ENCODE measurements at places on chromosomes 1 and 21.

DNA sequence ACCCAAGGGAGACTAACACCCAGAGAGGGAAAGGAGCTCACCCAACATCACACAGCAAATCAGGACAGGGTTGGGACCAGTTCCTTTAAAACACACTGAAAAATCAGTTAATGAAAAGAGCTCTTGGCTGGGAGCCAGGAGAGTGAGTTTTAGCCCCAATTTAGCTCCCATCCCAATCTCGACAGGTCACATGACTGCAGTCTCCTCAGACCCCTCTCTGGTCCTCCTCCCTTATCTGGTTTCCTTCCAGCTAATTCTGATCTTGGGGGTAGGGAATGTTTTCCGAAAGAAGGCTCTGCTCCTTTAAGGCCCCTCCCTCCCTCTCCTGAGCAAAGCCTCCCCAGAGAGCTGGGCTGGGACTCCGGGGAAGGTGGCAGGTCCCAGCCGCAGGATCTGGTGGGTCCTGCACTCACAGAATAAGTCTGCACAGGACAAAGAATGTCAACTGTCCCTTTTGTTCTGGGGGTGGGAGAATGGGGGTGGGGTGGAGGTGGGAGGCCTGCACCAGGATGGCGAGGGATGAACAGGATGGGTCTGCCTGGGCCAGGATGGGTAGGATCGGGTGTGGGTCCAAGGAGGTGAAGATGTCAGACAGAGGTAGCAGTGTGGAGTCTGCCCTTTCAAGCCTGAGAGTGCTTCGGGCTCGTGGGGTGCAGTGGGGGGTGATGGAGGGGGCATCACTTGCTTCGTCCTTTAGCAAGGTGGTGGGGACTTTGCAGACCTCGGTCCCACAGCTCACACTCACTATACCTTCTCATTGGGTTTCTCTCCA lies 57.3 kb upstream of the SSBP3 start:
- DNase-seq: no peak

DNA sequence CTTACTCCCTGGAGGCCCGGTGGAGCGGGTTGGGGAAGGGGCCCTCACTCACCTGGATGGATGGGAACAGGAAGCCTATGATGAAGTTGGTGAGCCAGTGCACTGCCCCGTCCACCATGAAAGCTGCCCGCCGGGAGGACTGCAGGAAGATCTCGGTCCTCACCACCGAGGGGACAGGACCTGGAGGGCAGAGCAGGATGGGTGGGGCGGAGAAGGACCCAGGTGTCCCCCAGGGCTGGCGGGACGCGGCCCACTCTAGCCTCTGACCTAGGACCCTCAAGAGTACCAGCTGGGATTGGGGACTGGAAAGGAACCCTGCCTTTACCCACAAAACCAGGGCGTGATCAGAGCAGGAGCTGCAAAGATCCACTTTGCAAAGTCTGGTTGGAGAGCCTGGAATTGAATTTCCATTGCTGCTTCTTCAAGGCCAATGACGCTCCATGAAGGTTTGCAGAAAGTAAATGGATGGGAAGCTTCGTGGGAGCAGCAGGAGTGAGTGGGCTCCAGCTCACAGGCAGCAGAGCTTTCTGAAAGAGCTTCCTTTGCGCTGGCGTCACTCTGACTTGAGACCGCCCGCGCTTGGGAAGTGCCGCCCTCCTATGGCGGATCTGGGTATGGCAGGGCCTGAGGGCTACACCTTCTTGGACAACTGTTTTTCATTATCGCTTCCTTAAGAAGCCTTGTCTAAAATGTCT lies 21.4 kb downstream of the SLC2A7 start:
- DNase-seq: peak; percentile 76

GRCh38 chr1:109887884-109888283 lies 22.8 kb upstream of the CSF1 start:
- no peak for DNase-seq

- no peak for DNase-seq
Observed at GRCh38 chr1:4653328-4653660, 1.1 kb upstream of the AJAP1 start.

GRCh38 chr1:241308471-241308870 lies 48.5 kb downstream of the RGS7 start:
- DNase-seq: no peak

DNA sequence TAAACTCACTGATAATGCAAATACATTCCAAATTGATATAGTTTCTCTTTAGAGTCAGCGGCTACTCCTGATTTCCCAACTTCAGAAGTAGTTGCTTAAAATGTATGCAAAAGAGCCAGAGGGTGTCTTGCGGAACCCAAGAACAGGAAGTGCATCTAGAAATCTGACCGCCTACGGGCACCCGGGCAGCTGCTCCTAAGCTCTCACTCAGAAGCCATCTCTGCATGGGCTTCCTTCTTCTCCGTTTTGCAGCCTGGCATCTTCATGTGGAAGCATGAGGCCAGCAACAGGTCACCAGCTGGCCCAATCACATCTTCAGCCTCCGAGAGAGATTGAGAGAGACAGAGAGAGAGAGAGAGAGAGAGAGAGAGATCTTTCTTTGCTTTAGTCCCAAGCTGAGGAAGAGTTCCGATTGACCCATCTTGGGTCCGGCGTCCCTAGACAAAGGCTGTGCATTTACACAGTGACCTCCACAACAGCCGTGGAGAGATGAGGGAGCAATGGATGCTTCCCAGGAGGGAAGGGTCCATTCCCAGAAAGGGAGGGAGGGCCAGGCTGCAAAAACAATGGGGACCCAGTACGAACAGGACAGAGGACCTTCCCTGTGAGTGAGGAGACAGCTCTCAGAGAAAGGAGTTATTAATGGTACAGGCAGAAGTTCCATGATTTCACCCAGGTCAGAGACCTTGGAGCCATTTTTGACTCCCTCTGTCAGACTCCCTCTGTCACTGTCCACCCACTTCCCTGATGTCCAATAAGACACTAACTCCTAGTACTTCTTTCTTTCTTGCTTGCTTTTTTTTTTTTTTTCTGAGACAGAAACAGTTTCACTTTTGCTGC lies 28.2 kb upstream of the SLC30A1 start:
- peak; percentile 19 for DNase-seq

GRCh38 chr1:240833075-240833474 lies 221.1 kb upstream of the GREM2 start:
- DNase-seq: no peak

GRCh38 chr1:32485554-32486255 lies 20.8 kb downstream of the ZBTB8B start:
- DNase-seq: no peak

GRCh38 chr1:13929313-13929712 lies 229.3 kb downstream of the PRDM2 start:
- DNase-seq: no peak

GRCh38 chr1:152451254-152451653 lies 37.2 kb upstream of the CRNN start:
- no peak for DNase-seq

GRCh38 chr1:25529518-25530185 lies 13.8 kb upstream of the LDLRAP1 start:
- DNase-seq: no peak

- DNase-seq: no peak
Observed at GRCh38 chr21:45017039-45017960, 57.1 kb upstream of the ADARB1 start.

DNA sequence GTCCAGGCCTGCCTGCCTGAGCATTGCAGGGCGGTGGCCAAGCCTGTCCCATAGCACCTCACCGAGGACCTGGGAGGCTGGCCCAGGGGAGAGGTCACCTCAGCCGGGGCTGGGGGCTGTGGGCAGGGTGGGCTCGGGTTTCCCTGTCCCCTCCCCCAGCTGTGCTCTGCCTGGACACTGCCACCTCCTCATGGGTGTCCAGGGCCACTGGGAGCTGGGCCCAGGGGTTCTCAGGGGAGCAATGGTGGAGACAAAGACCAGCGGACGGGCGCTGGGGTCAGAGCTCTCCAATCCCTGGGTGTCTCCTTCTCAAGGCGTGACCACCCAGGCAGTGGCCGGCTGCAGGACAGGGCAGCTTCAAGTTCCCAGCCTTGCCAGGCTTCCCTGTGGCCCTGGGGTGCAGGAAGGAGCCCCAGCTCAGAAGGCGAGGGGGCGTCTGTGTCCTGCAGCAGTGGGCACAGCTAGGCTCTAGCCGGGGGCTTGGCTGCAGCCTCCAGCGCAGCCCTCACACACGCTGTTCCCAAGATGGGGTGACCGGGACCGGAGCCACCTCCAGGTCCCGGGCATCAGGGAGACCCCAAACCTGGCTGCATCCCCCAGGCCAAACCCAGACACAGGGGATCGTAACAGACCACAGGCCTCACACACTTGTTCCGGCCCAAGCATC lies 29.0 kb downstream of the TP73 start:
- no peak for DNase-seq

DNA sequence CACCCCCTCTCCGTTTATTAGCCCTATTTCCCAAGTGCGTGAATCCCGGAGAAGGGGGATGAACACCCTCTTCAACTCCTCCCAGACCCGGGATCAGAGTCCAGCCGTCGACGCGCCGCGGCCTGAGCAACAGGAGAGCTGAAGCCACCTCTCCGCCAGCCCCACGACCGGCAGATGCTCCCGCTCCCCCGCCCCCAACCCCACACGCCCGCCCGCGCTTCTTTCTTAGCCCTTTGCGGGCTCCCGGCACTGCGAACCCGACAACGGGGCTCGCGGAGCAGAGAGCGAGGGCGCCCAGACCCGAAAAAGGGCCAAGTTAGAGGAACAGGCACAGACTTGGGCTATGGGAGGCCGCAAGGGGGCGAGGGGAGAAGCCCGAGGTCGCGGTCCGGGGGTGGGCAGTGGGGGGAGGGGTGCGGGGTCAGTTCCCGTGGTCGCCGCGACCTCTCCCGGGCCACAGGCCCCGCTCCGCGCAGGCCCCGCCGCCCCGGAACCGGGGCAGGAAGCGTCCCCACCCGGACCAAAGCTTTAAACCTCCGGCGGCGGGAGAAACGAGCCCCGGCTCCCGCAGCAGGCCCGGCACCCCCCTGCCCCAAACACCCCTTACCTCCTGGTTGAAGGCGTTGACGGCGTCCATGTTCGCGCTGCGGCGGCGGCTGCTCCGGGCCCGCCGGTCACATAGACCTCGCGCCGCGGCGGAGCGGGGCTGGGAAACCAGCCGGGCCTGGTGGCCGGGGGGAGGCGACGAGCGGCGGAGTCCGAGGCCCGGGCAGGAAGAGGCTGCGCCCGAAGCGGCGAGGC lies 662 bp downstream of the SCAF4 start:
- DNase-seq: peak; percentile 58

DNA sequence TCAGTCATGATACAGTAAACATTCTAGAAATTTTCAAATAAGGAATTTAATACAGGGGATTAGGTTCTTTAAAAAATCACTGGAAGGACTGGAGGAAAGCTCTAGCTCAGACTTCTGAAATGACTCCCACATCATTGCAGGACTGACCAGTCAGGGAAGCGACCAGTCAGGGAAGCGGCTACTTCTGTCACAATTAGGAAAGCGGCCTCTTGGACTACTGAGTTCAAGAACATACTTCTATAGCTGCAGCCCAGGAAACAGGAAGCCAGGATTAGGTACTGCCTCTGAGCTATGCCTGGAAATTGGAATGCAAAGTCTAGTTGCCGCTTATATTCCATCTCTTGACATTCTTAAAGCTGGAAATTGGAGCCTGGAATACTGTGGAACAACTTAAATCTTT lies 45.5 kb downstream of the USP25 start:
- no peak for DNase-seq

- no peak for DNase-seq
Observed at GRCh38 chr1:119052267-119052666, 64.1 kb upstream of the TBX15 start.

DNA sequence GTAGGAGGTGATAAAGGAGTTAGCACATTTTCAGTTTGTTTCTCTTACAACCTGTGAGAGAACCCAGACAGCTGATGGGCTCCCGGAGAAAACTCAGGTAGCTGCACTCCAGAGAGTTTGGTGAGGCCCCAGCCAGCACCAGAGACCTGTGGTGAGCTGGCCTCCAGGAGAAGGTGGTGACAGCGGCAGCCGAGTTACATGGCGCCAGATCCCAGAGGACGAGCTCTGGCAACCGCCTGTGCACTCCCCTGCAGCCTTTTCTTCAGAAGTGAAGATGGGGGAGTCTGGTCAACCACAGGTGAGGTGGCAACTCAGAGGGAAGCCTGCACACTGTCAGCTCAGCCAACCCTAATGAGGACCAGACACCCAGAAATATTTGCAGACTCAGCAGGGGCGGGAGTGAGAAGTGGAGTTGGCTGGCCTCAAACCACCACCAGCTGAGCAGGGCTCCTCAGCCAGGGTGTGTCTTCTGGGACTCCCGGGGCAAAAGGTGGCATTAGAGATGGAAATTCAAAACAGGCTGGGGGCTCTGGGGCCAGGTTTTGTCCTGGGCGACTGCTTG lies 209.7 kb downstream of the SETD4 start:
- no peak for DNase-seq

- DNase-seq: no peak
Observed at GRCh38 chr1:2372551-2373490, 18.5 kb downstream of the MORN1 start.

- no peak for DNase-seq
Observed at GRCh38 chr21:21463456-21463855, 465.2 kb downstream of the NCAM2 start.

- DNase-seq: no peak
Observed at GRCh38 chr1:238664139-238664538, 722.2 kb upstream of the CHRM3 start.

GRCh38 chr1:60703155-60703554 lies 379.2 kb upstream of the NFIA start:
- DNase-seq: no peak

DNA sequence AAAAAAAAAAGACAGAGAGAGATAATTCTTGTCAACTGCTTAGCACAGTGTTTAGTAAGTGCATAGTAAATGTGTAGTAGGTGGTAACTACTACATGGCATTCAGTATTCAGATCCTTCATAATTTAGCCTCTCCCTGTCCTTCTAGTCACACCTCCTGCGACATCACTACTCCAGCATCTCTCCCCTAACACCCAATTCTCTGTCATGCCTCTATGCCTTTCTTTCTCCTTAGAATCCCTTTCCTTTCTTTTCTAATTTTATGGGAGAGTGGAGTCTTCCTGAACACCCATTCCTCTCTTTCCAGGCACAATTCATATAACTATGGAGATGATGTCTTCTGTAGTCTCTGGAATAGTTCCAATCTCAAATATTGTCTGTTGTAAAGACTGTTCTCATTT lies 3.9 kb upstream of the VPS72 start:
- DNase-seq: no peak

DNA sequence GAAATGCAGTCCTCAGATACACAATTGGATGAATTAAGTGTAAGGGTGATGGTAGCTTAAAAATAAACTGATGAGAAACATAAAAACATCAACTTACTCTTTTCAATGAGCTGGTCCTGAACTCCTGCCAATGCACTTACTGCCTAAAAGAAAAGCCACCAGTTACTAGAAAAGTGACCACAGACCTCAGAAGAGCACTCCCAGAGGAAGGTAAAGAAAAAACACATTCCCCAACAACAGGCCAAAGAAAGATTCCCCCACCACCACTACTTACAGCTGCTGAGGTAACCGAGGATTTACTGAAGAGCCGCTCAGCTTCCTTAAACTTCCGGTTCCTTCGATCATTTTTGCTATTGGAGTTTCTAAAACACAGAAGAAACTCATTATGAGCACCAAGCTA lies 5.4 kb downstream of the MEAF6 start:
- DNase-seq: no peak

DNA sequence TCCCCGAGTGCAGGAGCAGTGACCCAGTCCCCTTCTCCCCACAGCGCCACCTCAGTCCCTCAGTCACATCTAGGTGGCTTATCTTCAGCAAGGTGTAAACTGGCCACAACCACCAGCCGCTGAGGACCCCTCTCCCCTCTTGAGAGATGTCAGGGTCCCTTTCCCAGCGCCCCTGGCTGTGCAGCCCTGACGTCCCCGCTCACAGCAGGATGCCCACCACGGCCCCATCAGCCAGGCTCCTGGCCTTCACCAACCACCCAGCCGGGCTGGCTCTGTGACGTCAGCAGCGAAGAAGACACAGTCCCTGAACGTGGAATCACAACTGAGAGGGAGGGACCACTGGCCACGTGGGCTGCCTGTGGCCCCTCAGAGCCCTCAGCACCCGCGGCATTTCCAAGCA lies 249.4 kb downstream of the NPHP4 start:
- no peak for DNase-seq

Measured in CD4-positive, alpha-beta T cell treated with Interleukin-12 subunit alpha and Interleukin-12 subunit beta, for 1 hour (primary cell).